ENCODE measurements at places on chromosomes 6 and 20.
A peak's percentile ranks its signal among the peaks of the same experiment; 100 is the strongest.

GRCh38 chr6:105078386-105078708 lies 101.5 kb downstream of the POPDC3 start:
- DNase-seq, result no peak

DNA sequence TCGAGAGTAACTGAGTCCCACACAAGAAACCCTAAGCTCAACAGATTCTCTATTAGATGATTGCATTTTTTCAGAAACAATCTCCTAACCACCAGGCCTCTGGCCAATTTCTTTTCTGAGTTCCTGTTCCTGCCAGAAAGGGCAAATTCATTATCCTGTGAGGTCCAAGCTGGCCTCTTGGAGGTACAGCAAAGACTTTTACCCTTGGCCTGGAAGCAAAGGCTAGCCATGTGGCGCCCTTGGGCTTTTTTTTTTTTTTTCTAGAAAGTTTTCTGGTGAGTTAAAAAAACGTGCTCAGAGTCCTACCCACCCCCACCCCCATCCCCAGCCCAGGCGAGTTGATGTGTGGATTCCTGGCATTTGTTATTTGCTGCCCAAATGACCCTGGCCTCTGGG lies 59.0 kb upstream of the EEF1A1 start:
- no peak for DNase-seq

DNA sequence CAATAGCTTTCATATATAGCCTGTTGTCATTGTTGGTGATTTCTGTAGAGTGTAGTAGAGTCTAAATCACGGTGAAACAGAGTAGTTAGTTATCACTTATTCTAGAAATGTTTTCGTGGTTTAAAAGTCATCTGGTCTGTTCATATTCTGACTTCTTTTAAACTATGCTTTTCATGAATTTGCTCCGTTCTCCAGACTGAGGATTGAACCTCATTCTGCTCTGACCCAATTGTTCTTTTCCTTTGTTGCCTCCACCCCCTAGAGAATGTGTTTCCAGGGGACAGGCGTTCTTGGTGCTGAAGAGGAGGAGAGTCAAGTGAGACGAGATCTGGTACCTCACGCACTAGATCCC lies 748 bp upstream of the ZNF292 start:
- no peak for DNase-seq

DNA sequence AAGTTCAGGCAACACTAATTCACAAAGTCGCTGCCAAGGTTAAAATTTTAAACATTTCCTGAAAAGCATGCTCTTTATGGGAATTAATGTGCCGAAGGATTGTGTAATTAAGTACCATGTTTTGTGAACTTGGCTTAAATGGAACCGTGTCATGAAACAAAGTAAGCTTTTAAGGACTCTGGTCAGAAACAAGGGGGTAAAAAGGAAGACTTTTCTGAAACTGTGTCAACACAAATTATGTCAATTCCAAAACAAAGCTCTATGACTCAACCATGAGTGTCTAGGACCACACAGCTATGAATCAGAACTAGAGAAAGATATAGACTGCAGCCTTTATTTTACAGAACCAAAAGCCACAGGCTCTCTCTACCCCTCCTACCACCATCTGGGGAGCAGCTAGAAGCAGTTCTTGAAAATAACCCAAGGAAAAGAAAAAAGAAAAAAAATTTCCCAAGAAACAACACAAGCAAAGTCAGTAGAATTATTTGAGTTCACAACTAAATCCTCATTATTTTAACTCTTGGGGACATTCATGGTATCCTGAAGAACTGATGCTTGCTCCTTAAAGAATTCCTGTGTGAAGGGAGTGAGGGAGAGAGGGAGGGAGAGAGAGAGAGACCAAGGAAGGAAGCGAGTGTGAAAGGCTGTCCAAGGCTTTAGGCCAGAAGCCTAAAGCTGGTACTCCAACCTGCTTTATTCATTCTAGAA lies 81.9 kb downstream of the ZMYND8 start:
- no peak for DNase-seq

- DNase-seq, result no peak
Observed at GRCh38 chr6:100626721-100627120, 162.0 kb upstream of the SIM1 start.

DNA sequence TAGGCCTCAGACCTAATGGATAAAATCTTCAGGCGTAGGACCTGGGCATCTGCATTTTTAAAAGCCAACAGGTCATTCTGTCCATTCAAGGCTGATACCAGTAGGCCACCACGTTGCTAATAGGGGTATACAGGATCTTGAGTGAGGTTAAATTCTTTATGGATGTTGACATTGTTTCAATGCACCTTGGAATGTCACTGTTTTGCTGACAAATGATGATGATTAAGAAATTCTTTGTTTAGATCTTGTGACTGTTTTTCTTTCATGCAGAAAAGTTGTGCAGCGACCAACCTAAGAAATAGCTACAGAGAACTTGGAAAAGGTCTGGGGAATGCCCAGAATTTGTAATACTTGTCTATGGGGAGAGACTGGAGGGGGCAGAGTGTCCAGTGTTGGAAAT lies 101.1 kb upstream of the CLDN20 start:
- no peak for DNase-seq

- DNase-seq, result no peak
Observed at GRCh38 chr6:134816300-134816699, 133.6 kb downstream of the ALDH8A1 start.

DNA sequence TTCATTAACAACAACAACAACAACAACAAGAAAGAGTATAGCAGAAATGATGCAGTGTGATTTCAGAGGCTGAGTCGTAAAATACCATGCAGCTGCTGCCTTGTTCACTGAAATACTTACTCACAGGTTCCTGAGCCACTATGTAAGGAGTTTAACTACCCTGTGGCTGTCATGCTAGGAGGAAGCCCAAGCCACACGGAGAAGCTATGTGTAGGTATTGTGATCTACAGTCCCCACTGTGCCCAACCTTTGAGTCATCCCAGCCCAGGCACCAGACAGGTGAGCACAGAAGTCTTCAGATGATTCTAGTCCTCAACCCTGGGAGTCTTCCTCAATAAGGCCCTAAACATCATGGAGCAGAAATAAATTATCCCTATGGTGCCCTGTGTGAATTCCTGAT lies 14.6 kb upstream of the RALY start:
- DNase-seq, result no peak

DNA sequence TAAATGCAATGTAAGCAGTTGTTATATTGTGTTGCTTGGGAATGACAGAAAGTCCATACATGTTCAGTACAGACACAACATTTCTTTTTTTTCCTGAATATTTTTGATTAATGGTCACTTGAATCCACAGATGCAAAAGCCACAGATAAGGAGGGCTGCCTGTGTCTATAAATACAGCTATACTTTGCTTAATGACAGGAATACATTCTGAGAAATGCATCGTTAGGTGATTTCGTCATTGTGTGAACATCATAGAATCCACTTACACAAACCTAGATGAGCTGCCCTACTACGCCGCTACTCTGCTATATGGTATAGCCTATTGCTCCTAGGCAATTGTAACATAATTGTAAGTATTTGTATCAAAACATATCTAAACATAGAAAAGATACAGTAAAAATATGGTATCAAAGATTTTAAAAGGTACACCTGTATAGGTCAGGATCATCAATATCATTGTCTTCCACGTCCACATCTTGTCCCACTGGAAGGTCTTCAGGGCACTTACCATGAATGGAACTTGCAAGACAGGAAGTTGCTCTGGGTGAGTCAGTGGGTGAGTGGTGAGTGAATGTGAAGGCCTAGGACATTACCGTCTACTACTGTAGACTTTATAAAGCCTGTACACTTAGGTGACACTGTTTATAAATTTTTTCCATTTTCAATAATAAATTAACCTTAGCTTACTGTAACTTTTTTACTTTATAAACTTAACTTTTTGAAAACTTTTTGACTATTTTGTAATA lies 27.9 kb upstream of the POPDC3 start:
- DNase-seq, result no peak

- DNase-seq, result peak; percentile 83
Observed at GRCh38 chr20:46406986-46407670, 713 bp upstream of the ELMO2 start.

DNA sequence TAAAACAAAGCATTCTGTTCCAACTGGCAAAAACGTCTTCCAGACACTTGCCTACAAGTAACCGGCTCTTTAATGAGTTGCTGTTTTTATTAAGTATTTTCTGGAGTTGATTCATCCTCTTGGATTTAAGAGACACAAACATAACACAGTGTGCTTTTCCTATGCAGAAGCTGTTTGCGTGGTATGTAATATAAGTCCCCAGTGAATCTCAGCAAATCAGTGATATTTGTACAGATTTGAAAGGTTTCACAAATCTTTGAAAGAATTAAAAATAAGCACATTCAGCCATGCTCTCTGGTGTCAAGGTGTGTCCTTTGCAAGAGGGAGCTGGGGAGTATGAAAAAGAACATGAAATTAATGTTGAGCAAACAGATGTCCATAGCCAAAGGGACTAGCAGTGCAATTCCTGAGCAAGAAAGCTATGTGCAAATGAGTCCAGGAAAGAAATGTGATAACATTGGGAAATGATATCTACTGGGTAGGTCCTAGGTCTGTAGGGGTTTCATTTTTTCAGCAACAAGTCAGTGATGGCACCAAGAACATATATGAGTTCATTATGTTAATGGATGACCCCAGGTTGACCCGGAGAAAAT lies 170.1 kb upstream of the PHACTR1 start:
- DNase-seq, result no peak
